ENCODE measurements at places on chromosomes 11 and 22.

DNA sequence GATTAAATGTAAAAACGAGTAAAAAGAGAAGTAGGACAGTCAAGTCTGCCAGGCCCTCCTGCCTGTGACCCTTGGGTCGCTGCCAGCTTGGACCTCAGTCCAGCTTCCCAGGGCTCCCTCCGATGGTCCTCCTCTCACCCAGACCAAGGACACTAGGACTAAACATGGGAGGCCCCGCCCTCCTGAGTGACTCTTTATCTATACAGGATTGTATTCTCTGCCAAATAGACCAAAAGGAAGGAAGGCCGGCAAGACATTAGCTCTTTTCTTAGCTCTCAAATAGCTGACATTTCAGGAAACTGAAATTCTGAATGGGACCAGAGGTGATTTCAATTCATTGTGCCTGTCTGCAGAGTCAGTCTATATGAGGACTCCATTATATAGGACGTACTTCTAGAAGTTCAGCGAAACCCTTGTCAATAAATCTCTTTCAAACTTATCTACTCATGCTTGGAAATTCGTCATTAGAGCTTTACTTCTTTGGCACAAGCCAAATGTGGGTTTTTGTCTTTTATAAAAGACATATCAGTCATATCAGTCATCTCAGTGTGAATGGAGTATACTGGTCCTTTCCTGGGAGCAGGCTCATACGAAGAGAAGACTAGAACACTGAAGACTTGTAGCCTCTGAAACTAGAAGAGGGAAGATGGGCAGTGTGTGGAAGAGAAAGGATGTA, 28.5 kb downstream of the ADORA2A start:
- DNase-seq = no peak

DNA sequence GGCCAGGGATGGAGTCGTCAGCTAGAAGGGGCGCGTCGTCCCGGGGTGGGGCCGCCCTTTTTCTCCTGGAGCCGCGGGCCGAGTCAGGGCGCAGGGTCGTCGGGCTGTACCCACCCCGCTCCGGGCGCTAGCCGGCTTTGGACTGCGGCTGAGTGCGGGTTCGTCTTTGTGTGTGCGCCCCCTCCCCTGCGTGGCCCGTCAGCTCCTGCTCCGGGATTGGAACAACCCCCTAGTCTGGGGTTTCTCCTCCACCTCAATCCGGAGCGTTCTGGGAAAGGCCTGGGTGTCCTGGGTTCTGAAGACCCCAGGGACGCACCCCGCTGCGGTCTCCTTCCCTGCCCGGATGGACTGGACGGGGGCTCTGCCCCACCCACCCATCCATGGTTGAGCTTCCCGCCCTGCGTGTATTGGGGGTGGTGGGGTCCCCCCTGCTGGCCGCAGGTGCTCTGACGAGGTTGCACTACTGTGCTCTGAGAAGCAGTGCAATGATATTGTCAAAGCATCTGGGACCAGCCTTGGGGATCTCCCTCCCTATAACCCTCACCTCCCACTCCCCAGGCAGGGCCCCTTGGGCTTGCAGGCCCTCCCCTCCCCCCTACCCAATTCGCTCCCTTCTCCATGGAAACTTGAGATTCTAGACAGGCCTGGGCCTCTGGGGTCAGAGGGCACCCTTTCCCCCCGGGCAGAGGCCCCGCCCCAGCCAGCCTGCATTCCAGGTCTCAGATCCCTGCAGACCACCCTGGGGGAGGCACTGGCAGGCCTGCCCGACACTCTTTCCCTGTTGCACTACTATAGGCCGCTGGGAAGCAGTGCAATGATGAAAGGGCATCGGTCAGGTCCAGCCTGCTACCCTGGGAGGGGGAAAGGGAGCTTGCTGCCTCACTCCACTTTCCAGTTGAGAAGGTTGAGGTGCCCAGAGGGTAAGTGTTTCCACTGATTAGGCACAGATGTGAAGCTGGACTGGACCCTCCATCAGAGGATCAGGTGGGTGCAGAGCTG, 10.7 kb downstream of the SDF2L1 start:
- no peak for DNase-seq

DNA sequence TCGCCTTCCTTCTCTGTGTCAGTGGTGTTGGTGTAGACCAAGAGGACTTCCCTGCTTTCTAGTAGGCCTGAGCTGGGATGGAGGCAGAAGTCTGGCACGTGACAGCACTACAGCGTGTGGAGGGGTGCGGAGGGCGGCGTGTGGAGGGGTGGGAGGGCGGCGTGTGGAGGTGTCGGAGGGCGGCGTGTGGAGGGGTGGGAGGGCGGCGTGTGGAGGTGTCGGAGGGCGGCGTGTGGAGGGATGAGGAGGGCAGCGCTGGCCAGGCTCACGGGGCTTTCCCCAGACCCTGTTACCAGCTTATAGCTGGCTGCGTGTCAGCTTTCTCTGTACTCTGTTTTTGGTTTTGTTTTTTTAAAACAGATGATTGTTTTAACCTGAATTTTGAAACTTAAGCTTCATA, 45.7 kb upstream of the CTTN start:
- DNase-seq = no peak

DNA sequence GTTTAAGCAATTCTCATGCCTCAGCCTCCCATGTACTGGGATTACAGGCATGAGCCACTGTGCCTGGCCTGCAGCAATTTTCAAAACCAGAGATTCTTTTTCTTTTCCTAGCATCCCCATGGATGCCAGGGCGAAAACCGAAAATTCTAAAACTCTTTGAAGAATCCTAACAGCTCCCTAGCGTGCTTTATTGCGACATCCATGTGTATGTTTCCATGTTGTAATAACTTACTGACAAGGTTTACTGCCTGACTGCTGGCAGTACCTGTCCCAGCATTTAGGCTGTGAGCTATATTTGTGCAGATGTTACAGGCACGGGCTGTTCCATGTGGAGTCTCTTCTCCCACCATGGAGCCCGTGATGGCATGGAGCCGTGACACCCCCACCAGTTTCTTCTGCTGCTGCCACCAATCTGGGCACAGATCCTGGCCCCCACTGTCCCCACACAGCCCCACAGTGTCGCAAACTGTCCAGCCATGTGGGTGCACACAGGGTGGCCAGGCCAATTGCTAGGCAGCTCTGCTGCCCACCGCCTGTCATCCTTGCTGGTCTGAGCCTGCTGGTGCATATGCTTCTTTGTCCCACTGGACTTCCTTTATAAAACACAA, 7.1 kb upstream of the TAB1 start:
- DNase-seq = no peak

DNA sequence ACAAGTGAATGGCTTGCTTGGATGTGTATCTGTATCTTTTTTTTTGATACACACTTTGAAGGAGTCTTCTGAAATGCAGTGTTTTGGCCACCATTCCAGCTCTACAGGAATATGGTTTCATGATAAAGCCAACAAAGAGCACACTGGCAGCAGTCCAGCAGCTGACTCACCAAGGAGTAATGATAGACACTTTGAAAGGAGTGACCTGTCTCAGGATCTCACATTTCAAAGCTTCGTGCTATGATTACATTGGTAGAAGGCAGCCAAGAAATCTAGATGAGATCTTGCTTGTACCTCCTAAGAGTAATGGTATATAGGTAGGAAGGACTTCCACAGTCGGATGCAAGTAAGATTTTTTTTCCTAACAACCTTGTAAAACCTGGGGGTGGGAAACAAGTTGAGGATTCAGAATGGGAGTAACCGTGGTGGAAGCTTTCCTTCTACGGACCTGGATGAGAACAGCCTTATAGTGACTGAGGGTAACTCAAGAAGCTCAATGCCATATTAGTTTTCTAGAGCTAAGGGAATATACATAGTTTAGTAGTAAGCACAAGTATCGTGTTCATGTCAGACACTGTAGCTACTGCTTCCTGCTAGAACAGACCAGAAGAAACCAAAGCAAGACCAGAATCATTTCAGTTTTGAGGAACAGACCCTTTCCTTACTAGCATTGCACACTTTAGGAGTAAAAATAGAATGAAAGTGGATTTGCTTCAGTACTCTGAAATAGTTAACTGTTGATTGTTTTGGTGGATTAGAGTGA, 25.0 kb downstream of the MTMR3 start:
- peak; percentile 36 for DNase-seq

DNA sequence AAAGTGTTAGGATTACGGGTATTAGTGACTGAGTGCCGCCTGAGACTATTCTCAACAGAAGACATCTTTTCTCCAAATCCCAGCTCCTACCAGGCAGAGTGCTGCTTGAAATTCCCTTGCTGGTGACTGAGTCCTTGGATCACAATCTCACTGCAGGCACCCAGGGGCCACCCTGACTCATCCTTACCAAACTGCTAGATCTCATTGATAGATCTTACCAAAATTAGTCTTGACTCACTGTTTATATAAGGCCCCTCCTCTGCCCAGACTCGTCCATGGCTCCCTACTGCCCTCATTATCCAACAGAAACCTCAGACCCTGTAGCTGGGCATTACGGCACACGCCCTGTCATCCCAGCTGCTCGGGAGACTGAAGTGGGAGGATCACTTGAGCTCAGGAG, 14.7 kb downstream of the TBC1D10A start:
- DNase-seq = no peak

- no peak for DNase-seq
These were observed 194.8 kb downstream of the MIAT start for GRCh38 chr22:26852176-26852575.

GRCh38 chr22:30183271-30183670, 63.3 kb downstream of the LIF start:
- no peak for DNase-seq

GRCh38 chr11:40183073-40184064, 1276.1 kb downstream of the LRRC4C start:
- no peak for DNase-seq

GRCh38 chr11:109641549-109641948, 219.6 kb downstream of the C11orf87 start:
- DNase-seq = no peak

DNA sequence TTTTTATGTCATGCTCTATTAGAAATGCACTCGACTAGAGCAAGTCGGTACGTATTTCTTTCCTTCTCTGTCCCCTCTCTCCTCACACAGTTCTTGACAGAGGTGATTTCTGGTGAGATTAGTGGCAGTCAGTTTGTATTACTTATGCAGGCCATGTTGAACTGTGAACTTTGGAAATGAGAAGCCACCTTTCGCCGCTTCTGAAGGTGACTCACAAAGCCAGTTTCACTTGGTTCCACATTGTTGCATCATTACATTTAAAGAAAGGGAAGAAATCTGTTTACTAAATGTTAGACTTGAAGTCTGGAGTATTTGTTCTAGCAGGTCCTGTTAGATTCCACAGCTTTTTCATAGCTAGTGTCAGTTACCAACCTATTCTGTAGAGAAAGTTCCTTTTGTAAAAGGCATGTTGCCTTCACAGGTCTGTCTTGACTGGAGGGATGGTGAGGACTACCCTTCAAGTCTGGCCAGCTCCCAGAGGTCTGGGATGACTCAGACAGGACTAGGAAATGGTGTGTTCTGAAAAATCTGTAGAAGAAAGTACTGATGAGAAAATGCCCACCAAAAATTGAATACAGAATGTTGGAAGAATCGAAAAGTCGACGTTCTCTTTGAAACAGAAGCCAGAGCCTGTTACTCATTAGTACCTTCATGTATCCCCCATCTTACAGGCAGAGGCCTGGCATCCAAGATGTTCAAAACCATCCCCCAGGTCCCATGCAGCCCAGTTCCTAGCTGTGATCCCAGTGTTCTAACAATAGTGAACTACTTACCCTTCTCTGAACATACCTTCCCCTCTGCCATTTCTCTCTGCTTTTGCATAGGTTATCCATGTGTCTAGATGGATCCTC, 181.4 kb downstream of the DBX1 start:
- DNase-seq = no peak

DNA sequence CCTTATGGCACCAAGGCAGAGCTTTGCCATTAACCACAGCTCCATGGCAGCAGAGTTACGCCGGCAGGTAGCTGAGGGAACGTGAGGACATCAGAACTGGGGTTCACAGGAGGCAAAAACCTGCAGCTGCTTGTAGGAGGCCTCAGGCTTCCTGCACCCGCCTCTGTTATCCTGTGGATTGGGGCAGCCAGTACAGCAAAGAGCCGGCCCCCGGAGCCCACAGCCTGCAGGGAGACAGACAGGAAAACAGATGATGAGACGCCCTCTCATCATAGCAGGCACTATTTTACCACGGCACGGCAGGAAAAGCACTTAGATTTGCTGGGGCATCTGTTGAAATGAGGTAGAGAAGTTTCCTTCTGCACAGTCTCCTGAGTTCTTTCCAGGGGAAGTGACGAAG, 870.3 kb downstream of the TBC1D22A start:
- DNase-seq = no peak

GRCh38 chr22:38871360-38872171, 450 bp downstream of the CBX6 start:
- DNase-seq = no peak

DNA sequence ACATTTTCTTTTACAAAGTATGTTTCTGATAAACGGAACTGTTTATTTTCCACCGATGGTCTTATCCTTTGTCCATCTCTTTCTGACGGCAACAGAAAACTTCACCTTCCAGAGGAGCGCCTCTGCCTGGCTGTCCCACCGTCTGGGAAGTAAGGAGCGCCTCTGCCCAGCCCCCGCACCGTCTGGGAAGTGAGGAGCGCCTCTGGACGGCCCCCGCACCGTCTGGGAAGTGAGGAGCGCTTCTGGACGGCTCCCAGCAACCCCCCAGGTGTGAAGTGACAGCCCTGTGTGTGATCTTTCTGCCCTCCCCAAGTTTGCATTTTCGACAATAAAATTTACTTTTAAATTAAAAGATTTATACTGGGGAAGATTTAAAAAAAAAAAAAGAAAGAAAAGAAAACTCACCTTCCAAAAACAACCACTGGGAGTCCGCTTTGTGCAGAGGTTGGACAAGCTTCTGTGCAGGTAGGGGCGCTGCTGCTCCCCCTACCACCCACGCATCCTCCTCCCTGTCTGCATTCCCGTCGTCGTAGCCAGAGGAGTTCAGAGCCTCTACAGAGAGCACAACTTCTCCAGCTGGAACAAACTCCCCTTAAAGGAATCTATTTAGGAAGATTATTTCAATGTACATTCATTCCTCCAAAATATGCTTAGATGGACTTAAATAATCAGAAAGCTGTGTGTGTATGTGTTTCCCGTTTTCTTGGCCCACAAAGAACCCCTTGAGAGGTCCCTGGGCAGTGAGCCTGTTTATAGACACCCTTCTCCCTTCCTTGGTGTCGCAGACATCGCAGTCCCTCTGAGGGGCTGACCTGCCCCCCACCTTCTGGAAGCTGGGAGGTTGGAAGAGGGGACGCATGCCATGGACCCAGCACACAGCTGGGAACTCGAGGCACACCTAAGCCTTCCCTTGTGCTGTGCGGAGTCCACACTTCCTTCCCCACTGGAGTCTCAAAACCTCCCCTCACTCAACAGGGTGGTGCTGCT, 849 bp upstream of the APOBEC3B start:
- no peak for DNase-seq

DNA sequence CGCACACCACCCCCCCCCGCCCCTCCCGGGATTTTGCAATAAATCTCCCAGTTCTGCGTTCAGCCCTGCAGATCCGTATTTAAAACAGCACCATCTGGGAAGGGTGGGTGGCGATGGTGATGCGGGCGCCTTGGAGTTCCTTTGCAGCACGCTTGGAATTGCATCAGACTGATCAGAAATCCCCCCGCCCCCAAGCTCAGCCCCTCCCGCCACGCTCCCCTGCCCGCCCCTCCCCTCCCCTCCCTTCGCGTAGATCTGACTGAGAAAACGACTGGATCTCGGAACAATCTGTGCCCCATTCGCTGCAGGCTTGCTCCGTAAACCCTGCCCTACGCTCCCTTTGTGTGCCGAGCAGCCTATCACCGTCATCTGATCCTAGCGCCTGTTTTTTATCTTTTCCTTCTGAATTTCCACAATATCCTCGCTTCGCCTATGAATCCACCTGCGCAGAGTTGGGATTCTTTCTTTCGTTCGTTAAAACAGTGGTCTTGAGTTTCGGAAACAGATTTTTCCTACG, 18.1 kb upstream of the BDNF start:
- peak; percentile 64 for DNase-seq

- DNase-seq = peak; percentile 9
These were observed 13.2 kb downstream of the EHF start for GRCh38 chr11:34633990-34634693.

GRCh38 chr11:61777234-61778090, 14.9 kb downstream of the TMEM258 start:
- no peak for DNase-seq

Data from NCI-H345 (cell line).